CD4-positive, alpha-beta T cell treated with Interleukin-12 subunit alpha and Interleukin-12 subunit beta, for 1 hour (primary cell): ENCODE measurements at places on chromosomes 4 and X.

- DNase-seq: no peak
Measured at GRCh38 chr4:20529691-20530090, 170.6 kb upstream of the PACRGL start.

GRCh38 chr4:55554453-55555030, 7.8 kb upstream of the CLOCK start:
- DNase-seq: peak; percentile 57

- DNase-seq: no peak
Measured at GRCh38 chr4:184587701-184588100, 61.5 kb downstream of the CASP3 start.

- DNase-seq: no peak
Measured at GRCh38 chr4:112510291-112511092, 5.5 kb downstream of the NEUROG2 start.

- no peak for DNase-seq
Measured at GRCh38 chr4:154073107-154073822, 284.4 kb upstream of the SFRP2 start.

DNA sequence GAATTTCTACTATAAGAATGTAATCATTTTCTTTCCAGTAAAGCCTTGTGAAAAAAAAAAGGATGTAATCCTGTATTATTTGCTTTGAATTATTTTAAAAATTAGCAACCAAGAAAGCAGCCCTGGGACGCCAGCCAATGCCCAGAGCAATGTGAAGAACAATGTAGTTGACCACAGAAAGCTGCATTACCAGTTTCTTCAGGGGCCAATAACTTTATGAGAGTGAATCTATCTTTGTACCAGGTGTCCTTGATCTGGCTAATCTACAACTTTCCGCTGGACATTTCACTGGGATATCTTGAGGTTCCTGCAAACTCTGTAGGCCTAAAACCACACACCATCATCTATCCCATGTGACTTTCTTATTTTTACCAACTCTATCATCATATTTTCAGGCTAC, 7.6 kb upstream of the KLHL2 start:
- no peak for DNase-seq

- DNase-seq: no peak
Measured at GRCh38 chr4:185518494-185518893, 16.8 kb downstream of the PDLIM3 start.

DNA sequence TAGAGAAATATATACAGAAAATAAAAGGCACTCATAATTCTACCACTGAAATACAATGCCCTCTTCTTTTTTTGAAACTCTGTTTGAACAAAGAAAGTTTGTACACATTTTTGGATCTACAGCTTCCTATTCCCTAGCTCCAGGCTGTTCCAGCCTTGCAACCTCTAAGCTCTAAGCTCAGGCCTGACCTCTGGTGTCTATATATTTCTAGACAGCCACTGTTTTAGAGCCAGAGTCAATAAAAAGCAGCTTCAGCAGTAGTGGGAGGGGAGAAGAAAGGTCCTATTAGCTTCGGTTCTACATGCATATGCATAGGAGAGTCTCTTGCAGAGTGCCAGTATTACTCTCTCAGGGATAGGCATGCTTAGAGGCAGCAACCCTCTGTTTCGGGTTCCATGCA, 39.7 kb downstream of the CLDN2 start:
- no peak for DNase-seq

DNA sequence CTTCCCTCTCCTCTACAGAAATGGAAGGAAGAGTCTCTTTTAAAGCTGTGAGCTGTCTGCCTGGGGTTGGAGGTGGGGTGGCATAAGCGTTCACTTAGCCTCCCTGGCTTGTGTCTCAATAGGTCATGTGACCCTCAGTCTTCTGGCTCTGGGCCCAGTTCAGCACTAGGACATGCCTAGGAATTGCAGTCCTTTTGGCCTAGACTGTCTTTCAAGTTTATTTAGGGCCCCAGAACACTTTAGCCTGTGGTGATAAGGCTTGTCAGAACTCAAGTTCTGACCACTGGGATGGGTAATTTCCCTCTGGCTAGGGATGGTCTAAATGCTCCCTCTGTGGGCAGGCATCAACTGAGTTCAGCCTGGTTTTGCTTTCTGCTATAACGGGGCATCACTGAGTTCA, 34.3 kb upstream of the ARMCX4 start:
- DNase-seq: no peak

DNA sequence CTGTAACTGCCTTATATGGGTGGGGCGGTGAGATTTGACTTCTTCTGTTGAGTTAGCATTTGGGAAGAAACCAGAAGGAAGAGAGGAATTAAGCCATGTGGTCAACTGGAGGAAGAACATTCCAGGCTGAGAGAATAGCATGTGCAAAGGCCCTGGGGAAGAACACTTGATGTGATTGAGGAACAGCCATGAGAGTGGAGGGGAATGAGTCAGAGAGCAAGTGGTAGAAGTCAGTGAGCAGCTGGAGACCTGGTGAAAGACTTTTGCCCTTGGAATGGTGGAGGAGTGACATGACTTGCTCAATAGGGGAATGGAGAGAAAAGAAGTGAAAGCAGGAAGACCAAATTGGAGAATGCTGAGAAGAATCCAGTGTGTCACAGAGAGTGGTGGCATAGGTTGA, 327.8 kb upstream of the HAND2 start:
- DNase-seq: no peak

DNA sequence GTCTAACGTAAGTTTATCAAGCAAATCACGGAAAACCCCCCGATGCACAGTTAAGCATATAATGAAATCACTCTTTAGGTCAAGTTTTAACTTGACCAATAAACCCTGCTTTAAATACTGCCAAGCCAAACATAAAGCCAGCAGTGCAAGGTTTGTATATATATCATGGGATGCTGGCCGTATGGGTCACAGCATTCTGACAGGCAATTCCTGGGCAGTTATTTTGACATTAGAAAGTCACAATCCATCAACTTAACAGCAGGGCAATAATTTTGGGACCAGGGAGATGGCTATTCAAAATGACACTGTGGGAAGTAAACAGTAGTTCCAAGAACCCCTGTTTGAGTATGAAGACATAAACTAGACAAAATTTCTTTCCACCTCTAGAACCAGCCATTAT, 116.9 kb downstream of the ZNF827 start:
- DNase-seq: no peak

DNA sequence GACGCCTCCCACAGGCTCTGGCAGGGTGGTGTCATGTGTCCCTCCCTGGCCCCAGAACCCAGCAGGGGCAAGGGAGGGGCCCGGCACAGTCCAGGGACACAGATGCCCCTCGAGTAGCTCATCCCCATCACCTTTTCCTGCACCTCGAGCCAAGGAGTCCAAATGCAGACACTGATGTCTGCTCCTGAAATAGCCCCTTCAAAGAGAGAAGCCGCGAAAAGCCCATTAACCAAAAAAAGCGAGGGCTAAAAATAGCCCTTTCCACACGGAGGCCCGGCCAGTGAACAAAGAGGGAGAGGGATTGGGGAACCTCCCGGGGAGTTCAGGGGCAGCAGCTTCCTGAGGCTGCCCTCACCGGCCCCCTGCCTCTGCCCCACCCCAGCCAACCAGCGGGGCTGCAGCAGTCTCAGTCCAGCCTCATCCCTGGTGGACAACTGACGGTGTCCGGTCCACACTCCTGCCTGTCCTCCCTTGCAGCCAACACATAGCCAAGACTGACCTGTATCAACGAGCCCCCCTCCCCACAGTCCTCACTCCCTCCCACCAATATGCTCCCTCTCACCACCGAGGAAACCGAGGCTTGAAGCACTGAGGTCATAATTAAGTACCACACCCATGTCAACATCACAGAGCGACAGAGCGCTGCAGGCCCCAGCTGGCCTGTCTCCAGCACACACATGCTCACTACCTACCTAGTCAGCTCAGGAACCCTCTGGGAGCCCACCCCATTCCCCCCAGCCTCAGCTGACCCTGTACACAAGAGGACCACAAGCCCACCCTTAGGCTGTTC, 23.9 kb downstream of the WDR1 start:
- no peak for DNase-seq

DNA sequence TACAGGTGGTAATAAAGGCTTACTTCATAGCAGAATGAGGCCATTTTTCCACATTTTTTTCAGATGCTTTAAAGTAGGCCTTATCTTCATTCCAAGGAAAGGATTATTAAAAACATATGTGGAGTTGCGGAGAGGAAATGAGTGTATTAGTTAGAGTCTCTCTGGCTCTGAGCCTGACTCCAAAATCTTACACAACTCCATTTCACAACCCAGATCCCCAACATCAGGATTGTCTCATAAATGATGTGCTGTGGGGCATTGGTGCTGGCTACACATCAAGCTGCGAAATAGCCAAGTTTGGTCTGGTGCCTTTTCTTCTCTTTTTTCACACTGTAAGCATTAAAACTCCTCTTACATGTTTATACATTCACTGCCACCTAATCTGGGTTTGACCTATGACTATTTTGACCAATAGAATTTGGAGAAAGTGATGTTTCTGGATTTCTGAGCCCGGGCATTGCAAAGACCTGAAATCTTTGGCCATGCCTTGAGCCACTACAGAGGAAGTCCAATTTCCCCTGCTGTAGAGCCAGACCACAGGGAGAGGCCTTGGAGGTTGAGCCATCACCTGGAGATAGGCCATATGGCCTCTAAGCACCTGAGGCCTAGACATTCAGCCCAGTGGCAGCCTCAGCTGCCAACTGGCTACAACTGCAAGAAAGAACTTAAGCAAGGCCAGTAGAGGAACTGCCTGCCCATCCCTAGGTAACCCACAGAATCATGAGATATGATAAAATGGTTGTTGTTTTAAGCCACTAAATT, 16.7 kb upstream of the SOD3 start:
- no peak for DNase-seq

GRCh38 chr4:180098586-180098985, 2144.6 kb upstream of the TENM3 start:
- no peak for DNase-seq

DNA sequence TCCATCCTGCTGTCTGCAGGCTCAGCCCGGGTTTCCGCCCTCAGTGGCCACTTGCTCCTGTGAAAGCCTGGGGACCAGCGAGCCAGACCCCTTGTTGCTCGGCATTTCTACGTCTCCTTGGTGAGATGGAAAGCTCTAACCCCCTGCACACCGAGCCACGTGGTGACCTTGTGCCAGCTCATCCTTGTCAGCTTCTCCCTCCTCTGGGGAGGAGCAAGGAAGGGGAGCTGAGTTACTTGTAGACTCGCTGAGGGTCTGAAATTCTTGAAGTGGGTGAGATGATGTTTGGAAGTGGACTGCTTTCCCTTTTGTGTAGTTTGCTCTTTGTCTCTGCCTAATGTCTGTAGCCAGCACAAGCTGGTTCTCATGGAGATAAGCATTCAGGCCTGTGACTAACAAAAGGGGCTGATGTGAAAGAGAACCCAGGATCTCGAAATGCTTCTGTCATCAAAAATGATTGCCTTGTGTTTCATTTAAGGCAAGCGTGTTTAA, 29.3 kb downstream of the RGS12 start:
- DNase-seq: no peak

DNA sequence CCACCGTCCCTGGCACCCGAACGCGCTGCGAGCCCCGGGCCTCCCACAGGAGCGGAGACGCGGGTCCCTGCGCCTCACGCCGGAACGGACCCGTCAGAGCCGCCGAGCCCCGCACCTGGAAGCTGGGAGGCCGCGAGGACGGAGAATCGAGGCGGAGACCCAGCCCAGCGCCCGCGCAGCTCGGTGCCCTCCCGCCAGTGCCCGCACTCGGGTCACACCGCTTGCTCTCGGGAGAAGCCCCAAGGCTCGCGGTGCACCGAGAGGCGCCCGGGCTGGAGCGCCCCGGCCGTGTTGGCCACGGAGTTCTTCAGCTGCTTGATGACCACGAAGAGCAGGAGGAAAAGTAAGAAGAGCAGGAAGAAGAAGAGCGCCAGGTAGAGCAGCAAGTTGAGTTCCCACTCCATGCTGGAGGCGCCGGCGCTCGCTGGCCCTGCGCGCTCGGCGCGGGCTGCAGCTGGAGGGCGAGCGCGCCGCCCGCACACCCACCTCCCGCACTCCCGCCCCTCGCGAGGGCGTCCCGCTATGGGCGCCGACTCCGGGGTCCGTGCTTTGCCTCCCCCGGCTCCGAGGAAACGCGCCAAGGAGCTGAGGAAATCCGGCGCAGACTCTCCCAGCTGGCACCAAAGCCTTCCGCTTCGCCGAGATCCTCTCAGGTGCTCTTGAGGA, at the start of gene SMIM43:
Gene SMIM43, minus strand, starts transcription at position 463 of the 666 bp plus-strand sequence. Its CDS starts 59 bp downstream, at position 404.
- DNase-seq: no peak

DNA sequence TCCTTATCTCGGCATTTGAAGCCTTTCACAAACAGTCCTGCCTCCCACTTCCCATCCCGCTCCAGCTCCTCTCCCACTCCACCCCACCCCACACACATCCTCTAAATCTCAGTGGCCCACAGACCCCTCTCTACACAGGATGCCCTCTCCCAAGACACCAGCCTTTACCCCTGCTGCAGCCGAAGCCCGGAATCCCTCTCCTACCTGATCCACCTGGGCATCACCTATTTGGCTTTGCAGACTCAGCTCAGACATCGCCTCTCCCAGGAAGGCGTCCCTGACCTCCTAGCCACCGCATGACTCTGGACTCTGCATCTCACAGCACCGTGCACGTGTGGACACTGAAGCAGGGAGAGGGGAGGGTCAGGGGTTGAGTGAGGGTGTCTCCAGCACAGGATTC, 11.5 kb downstream of the PPP2R2C start:
- no peak for DNase-seq

DNA sequence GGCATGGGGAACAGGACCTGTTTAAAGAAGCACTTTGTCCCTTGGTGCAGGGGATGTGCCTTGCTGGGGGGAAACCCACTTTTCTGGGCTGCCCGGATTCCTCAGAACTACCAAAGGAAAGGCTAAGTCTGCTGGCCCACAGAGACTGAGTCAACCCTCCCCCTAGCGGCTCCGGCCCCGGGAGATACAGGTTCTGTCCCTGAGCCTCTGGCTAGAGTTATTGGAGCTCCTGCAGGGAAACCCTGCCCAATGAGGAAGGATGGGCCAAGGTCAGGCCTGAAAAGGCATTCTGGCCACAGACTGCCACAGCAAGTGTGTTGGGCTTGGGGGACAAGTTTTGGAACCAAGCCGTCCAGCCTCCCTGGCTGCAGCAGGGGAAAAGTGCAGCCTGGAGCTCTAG, 490.9 kb upstream of the ACTRT1 start:
- no peak for DNase-seq

DNA sequence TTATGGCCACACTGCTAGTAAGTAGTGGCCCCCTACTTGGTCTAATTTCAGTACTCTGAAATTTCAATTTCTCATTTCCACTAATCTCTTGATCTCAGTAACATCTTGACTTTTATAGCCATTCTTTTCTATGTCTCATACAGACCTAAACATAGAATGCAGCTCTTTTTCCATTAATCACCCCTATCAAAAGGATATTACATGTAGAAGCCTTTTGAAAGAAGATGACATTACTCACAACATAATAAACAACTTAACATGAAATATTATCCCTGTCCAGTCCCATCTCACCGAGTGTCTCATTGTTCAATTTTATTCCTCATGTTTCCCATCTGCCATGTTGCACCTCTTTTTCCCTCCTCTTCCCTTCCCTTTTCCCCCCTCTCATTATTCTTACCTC, 81.1 kb upstream of the KLHL13 start:
- no peak for DNase-seq

DNA sequence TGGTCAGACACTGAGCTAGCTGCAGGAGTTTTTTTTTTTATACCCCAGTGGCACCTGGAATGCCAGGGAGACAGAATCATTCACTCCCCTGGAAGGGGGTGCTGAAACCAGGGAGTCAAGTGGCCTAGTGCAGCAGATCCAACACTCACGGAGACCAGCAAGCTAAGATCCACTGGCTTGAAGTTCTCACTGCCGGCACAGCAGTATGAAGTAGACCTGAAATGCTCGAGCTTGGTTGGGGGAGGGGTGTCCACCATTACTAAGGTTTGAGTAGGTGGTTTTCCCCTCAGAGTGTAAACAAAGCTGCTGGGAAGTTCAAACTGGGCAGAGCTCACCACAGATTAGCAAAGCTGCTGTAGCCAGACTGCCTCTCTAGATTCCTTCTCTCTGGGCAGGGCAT, 537.9 kb upstream of the LCORL start:
- DNase-seq: no peak
